ENCODE measurements at places on chromosomes 7 and 10.
A peak's percentile ranks its signal among the peaks of the same experiment; 100 is the strongest.

DNA sequence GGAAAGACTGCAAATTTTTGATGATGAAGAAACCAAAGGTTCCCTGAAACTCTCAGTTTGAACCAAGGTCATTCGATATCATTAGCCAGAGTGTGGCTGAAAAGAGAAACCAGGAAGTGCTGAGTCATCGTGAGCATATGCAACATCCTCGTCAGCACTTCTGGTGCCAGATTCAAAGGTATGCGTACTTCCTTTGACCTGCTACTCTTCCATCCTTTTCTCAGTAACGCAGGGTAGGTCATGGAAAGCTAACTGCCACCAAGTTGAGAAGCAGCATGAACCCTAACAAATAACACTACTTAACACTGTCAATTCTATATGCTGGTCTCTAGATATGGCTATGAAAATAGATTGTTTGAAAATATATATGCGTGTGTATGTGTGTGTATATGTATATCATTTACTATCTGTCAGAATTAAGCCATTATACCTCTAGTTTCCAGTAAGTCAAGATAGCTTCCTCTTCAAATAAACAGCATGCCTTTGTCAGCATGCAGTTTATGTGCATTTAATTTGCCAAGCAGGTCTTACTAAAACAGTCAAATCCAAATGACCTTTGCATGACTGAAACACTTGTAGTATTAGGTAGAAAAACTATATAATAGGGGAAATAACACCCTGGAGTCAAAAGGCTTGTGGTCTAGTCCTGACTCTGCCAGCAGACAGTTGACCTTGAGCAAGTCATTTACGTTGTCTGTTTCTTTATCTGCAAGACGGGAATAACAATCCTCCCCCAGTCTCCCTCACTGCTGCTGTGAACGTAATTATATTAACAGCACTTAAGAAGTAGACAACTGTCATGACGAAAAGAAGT is 26.4 kb downstream of the CDK6 start:
- peak; percentile 2 for DNase-seq

DNA sequence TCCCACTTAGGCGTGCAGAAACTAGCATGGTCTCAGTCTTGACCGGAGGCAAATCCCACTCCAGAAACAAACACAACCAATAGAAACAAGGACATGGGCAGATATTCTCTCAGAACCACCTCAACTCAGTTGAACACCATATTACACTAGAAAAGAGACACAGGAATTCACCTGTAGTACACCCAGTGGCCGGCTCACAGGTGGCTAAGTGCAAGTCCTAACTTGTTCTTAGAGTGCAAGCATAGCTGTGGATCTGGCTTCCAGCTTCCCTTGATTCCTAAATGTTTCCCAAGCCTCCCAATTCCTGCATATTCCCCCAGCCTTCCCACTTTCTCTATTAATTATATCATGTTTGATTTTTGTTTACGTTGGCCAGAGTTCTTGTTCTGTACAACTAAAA is 164.4 kb downstream of the TPK1 start:
- no peak for DNase-seq

GRCh38 chr7:70569335-70569819 is 562.6 kb upstream of the GALNT17 start:
- DNase-seq = no peak

DNA sequence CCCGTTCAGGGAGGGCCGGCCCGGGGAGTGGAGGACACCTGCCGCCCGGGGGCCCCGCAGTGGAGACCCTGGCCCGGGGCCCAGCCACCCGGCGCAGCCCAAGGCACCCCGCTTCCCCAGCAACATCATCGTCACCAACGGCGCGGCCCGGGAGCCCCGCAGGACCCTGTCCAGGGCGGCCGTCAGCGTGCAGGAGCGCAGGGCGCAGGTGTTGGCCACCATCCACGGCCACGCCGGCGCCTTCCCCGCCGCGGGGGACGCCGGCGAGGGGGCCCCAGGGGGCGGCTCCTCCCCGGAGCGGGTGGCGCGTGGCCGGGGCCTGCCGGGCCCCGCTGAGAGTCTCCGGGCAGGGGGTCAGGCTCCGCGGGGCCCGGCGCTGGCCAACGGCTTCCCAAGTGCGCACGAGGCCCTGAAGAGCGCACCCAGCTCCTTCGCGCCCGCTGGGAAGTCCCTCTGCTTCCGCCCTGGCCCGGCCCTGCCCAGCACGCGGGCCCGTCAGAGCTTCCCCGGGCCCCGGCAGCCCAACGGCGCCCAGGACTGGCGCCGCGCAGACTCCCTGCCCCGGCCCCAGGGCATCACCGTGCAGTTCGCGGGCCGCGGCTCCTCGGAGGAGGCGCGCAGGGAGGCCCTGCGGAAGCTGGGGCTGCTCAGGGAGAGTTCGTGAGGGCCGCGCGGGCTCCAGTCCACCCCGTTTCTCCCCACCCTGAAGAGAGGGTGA is 46.7 kb downstream of the PROSER2 start:
- DNase-seq = no peak

GRCh38 chr7:22220941-22221340 is 136.0 kb downstream of the RAPGEF5 start:
- DNase-seq = no peak

GRCh38 chr10:24969841-24970281 is 17.5 kb upstream of the PRTFDC1 start:
- DNase-seq = no peak

DNA sequence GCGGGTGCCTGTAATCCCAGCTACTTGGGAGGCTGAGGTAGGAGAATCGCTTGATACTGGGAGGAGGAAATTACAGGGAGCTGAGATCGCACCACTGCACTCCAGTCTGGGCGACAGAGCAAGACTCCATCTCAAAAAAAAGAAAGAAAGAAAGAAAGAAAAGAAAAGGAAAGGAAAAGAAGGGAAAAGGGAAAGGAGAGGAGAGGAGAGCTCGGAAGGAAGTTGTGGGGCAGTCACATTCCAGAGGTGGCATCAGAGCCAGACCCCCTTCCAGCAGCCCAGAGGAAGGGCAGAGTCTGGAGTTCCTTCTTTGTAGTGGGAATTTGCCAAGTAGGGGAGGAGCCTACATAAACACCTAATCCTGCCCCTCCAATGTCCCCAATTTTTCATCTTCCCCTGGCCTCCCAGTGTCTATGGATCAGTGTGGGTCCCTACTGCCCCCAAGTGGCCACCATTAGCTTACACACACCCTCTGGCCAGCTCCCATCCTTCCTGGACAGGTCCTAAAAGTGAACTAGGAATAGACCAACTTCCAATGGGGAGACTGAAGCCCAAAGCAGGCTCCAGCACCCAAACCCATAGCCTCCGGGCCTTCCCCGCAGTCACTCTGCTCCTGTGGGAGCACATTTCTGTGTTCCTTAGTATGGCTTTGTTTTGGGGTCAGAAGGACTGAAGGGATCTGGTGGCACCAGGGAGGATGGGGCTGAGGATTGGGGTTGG is 39.6 kb upstream of the HSPB1 start:
- DNase-seq = no peak

- no peak for DNase-seq
These were observed 82.0 kb downstream of the RNF133 start for GRCh38 chr7:122616951-122617350.

GRCh38 chr7:156327474-156327873 is 313.1 kb upstream of the RNF32 start:
- DNase-seq = no peak

GRCh38 chr7:14754631-14755030 is 147.9 kb downstream of the DGKB start:
- DNase-seq = no peak

Measured in nucleus accumbens (tissue), 56 donors.